CD4-positive, CD25-positive, alpha-beta regulatory T cell (primary cell): ENCODE measurements at places on chromosomes 5 and 9.

DNA sequence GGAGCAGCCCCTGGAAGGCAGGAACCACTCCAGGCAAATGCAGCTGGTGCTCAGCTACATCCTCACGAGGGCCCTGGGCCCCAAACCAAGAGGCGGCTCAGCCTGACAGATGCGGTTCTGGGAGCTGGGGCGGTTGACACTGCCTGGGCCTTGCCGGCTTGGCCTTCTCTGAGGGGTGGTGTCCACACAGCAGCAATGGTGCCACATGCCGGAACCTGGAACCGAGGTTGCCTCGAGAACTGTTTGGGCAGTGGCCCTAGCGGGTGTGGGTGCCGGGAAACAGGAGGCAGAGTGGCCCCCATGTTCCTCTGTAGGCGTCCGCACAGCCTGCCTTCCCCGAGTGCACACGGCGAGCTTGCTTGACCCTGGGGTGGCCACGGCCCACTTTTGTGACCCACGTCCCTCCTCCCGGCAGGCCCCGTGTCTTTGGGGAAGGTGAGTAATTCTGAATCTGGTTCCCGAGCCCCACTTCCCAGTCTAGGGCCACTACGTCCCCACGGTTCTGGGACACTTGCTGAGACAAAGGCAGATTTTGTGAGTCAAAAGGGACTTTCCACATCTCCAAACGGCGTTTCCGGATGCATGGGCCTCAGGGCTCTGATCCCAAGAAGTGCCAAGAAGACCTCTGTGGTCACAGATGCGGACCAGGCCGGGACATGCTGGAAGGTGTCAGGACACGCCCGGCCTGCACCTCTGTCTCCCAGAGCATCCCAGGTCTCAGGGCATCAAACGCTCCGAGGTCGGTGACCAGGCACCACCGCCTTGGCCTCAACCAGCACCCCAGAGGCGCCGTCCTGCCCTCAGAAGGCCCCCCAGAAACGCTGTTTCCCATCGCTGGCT lies 27.7 kb upstream of the SLC12A7 start:
- DNase-seq = no peak

DNA sequence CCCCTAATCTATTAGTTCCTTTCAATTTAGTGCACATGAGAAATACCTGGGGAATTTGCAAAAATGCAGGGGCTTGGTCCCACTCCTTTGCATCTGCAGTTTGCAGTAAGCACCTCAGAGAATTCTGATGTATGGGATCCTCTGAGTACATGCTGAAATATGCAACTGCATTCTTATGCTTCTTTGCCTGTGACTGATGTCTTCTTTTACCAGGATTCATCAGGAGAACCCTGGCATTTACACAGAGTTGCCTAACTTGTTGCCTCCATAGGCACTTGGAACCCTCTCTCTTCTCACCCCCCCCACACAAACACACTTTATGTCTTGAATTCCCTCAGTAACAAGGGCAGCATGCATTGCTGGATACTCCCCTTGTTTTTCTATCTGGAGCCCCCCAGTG lies 173.1 kb downstream of the KDM4C start:
- no peak for DNase-seq

DNA sequence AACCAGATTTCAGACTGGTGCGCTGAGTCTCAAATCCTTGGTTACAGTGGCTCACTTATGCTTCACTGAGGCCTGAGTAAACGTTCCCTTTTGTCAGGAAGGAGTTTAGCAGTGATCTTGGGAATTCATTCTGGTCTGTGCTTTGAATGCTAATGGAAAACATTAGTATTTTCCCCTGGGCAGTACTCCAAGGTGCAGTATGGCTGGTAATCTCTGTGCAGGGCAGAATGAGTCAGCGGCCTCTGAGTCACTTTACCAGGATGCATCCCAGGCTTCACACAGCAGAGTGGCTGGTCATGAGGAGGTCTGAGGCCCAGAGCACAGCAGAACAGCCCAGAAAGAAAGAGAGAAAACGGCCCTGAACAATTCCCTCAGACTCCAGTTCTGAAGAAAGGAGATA lies 54.0 kb downstream of the PCA3 start:
- no peak for DNase-seq

DNA sequence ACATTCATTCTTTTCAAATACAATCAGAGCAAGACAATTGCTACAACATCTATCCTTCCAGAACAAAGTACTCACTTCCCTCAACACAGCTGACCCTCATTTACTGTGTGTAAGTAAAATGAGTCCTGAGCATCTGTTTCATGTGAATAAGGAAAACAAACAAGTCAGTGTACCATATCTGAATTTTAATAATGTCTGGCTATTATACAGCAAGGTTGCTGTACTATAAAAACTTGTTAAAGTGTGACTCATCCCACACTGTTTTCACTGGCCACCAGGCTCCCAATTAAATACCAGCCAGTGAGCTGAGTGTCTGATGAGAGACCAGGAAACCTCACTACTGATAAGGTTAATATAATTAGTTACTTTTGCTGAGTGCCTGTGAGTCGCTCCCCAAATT lies 339.8 kb downstream of the AGTPBP1 start:
- no peak for DNase-seq

GRCh38 chr5:42840269-42840668 lies 28.6 kb upstream of the SELENOP start:
- DNase-seq = no peak

DNA sequence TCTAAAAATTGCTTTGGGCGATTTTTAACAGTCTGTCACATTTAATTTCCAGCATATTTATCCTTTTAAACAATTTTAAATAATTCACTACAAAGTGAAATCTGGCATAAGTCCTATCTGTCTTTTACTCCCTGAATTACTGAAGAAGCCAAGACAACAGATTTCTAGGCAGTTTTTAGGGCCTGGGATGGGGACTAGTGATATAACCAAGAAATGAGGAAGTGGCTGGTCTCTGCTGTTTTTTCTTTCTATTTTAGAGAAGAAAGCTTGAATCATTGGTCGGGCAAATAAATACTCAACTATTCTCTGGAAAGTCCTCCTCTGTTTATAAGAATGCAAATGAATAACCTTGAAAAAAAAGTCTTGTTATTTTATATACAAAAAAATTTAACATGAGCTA lies 79.7 kb upstream of the SSBP2 start:
- no peak for DNase-seq

- DNase-seq = no peak
Measured at GRCh38 chr5:179139936-179140235, 79.7 kb downstream of the ZNF354C start.

DNA sequence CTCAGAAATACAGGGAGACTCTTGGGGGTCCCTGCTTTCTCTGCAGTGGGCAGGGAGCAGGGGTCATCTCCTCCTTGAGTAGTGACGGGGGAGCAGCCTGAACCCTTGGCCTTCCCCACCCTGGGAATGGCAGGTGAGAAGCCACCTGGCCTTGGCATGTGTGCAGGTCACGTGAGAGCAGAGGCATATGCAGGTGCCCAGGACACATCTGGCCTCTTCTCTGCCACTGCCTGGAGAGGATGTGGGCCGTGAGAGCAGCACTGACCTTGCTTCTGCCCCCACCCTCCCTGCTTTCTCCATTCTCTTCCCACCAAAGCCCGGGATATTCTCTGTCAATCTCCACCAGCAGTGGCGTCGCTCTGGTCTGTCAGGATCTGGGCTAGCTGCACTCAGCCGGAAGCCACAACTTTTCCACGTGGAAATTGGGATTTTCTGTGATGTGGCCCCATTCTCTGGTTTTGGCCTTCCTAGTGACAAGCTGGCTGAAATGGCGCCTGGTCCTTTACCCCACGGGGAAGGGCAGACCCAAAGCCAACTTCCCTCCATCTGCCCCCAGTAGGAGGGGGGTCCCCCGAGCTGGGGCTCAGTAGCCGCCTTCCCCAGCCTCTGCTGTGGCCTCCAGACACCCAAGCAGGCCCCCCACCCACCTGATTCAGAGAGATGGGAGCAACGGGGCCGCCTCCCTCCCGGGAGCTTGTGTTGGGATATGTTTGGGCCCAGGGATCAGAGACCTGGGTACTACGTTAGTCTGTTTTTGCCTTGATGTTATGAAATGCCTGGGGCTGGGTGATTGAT lies 70.4 kb upstream of the FCN1 start:
- no peak for DNase-seq

GRCh38 chr9:10366171-10366779 lies 246.5 kb downstream of the PTPRD start:
- no peak for DNase-seq

GRCh38 chr5:149680810-149681221 lies 49.3 kb upstream of the PPARGC1B start:
- DNase-seq = no peak

DNA sequence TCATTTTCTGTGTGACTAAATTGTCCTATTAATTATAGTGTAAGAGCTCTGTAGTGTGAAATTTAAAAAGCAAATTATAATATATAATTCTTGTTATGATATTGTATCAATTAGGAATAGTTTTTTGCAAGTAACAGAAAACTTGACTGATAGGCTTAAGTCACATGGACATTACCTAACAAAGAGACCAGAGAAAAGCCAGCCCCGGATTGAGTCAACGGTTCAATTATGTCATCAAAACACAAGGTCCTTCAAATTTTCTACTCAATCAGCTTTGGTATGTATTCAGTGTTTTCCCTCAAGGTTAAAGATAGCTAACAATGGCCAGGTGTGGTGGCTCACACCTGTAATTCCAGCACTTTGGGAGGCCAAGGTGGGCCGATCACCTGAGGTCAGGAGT lies 126.7 kb upstream of the PTGER4 start:
- no peak for DNase-seq

GRCh38 chr5:2302169-2302568 lies 419.4 kb upstream of the IRX4 start:
- no peak for DNase-seq

GRCh38 chr5:1746371-1747078 lies 53.1 kb downstream of the MRPL36 start:
- no peak for DNase-seq
